ENCODE measurements at places on chromosomes 1 and 21.

GRCh38 chr1:180246579-180246978 is 16.5 kb downstream of the LHX4 start:
- DNase-seq: no peak

DNA sequence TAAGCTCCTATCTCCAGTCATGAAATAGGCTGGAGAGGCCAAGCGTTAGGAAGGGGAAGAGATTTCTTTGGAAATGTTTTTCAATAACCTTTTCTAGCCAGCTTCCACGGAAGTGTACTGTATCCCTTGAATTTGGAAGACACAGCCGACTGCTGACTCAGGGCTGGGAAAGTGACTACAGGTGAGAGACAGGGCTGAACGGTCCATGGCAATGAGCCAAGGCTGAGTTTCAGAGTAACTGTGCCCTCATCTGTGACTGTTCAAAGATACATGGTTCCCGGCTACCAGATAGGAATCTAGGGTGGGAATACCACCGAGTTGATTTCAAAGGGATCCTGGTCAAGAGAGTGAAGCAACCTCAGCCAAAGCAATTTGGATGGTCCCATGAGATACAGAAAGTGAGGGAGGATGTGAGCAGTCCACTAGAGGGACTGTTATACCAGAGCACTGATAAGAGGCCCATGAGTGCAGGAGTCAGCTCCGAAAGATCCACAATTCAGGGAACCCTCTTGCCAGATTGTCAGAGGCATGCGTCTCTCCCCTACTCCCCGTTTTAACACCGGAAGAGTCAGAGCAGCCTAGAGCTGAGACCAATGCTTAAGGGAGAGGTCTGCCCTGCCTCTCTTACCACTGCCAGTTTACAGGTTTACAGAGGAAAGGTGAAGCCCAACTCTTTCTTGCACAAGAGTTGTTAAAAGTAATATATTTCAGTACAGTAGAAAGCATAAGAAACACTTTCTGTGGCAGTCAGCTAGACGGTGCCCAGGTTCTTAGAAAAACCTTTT is 3.2 kb upstream of the KRTAP19-8 start:
- DNase-seq: no peak

DNA sequence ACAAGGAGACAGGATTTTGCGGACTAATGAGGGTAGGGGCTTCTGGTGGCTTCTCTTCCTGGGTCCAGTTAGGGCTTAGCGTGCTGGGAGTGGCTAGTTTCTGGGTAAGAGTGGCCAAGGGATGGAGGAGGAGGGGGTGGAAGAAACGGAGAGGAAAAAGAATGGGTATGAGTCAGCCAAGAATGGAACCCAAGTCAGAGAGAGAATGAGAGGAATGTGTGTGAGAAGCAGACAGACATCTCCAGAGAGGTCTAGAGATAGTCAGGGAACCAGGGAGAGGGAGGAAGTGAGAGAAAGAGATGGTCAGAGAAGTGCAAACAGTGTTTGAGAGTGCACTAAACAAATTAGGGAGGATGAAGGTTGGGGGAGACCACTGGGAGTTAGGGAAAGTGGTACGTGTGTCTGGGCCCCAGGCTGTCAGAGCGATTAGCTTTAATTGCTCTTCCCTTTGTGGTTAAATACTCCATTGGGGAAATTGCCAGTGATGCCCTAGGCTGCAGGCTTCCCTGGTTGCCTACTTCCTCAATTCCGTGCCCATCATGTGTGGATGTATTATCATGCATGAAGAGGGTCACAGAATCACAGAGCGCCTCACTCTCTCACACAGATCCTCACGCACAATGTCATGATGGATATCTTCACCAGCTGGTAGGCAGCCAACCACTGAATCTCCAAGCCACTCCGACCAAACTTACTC is 1.4 kb downstream of the PEA15 start:
- DNase-seq: peak; percentile 42

GRCh38 chr1:210456731-210457255 is 128.1 kb downstream of the HHAT start:
- DNase-seq: no peak

DNA sequence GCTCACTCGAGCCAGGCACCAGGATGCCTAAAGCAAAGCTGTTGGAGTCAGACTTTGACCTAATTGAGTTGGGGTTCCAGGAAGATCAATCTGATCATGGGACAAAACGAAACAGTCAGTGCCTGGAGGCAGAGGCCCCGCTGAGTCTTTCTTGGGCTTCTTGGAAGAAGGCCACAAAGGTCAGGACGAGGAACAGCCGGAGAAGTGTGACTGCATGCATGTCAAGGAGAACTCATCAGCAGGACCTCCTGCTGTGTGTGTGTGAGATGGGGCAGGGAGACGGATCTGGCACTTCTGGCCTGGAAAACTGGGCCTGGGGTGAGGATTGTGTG is 190.8 kb downstream of the CAMTA1 start:
- DNase-seq: no peak

DNA sequence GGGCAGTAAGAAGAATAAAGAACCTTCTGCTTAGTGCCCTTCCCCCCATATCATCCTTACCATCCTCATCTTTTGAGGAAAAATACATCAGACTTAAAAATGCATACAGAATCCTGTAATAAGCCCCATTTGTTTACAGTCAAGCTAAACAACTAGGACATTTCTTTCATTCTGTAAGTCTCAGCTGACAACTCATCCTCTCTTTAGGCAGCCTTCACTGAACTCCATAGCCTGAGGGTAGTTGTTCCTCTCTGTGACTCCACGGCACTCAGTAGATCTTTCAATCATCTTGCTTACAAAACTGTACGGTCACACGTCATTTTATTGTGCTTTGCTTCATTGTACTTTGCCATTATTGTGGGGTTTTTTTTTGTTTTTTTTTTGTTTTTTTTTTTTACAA is 82.5 kb downstream of the NRIP1 start:
- no peak for DNase-seq

DNA sequence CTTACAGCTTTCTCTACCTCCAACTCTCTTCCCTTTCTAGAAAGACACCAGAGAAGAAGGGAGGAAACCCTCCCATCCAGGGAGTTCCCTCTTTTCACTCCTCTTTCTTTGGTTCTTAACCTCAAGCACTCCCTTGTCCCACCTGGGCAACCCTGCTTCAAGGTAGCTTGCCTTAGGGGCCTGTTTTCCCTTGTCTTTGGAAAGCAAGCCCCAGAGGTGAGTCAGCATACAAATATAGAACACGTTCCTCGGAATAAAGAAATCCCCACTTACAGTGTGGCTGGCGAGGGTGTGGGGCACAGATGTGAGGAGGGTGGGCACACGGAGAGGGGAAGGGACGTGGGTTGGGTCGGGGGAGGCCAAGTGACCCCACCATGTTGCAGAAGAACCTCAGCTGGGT is 26.1 kb upstream of the KCNE2 start:
- no peak for DNase-seq

DNA sequence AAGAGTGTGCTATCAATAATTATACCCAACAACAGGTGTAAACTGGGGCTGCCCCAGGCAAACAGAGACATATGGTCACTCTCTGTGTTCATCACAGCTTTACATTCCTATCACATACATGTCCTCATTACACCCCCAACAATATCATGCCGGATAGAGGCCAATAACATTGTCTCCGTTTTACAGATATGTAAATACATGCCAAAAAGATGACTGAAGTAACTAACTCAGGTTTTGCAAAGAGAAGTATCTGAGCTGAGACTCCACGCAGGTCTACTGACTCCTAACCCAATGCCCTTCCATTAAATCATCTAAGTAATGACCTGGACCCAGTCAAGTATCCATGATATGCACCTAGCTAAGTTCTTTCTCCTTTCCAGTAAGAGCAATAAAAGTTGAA is 55.0 kb downstream of the JAK1 start:
- no peak for DNase-seq

GRCh38 chr1:85579622-85580021 is 939 bp upstream of the CCN1 start:
- peak; percentile 3 for DNase-seq

DNA sequence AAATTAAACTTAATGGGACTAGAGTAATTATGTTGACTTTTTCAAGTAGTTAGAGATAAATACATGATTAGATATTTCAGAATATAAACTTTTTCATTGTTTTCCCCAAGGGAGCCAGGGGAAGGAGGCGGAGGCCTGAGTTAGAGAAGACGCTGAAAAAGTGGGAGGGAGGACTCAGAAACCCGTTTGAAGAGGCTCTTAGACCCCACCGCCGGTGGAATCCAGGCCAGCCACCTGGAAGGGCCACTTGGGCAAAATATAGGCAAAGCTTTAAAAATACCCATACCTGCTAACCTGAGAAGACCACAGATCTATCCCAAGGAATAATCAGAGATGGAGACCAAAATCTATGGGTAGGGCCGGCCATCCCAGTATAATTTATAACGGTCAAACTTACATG is 242.6 kb downstream of the PTPRU start:
- no peak for DNase-seq

DNA sequence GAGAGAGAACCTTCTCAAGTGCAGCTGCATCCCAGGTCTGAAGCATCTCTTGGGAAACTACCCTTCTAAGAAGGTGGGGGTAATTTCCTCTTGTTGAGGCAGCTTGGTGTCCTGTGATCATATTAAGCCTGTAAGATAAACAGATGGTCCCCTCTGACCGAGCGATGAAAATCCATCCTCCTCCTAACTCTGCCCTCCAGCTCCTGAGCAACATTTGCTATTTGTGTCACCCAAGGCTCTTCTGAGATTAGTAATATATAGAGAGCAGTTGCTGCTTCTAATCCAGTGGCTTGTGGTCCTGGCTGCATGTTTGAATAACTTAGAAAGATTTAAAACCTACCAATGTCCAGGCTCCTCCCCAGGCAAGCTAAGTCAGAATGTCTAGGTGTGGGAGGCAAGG is 123.7 kb downstream of the DISC1 start:
- no peak for DNase-seq

DNA sequence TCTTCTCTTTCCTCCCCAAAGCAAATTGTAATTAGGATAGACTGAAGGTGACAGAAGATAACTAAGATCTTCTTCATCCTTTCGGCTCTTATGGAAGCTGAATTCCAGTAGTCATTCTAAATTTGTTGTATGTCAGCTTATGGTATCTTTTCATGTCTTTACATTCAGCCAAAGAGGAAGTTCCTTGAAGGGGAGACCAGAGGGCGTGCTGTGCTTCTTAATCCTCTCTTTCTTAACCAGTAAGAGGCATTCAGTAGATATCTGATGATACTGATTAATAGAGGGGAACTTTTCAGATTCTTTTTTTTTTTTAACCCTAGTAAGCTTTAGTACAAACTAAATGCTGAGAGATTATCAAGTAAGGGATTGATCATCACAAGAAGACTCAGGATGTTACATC is 102.3 kb downstream of the OSBPL9 start:
- peak; percentile 17 for DNase-seq

DNA sequence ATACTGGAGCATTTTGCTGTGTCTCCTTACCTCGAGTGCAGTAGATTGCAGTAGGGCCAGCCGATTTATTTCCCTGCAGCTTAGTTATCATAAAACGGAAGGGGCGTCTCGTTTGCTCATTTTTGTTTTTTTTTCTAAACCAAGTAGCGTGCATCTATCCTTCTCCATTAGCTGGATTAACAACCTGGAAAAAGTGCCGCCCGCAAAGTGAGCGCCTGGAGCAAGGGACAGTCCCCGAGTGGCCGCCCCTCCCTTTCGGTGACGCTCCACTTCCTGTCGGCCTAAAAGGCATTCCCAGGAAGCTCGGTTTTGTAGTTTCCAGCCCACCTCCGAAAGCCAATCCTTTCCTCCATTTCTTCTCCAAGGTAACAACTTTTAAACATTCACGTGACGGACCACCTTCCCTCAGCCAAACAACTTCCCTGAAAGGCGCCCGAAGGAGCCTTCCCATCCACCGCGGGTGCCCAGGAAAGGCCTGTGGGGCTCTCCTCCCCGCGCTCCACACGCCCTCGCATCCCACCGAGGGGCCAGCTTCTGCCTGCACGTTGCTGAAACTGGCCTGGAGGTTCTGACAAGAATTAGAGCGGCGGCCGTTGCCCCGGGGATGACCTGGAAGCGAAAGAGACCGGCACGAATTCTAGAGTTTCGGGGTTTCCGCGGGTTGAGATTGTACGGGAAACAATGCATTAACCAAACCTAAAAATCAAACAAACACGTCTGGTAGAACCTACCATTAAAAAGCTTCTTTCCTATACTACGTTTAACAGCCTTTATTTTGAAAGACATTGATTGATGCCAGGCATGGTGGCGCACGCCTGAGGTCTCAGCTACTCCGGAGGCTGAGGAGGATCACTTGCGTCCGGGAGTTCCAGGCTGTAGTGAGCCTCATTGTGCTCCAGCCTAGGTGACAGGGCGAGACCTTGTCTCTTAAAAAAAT is at the start of gene EXTL2:
Gene EXTL2 (minus strand): TSS at position 240 of the 937 bp plus-strand sequence. CDS start 6,085 bp downstream, outside the sequence.
- DNase-seq: peak; percentile 79

GRCh38 chr21:42983869-42984268 is 9.5 kb downstream of the PKNOX1 start:
- DNase-seq: peak; percentile 25

DNA sequence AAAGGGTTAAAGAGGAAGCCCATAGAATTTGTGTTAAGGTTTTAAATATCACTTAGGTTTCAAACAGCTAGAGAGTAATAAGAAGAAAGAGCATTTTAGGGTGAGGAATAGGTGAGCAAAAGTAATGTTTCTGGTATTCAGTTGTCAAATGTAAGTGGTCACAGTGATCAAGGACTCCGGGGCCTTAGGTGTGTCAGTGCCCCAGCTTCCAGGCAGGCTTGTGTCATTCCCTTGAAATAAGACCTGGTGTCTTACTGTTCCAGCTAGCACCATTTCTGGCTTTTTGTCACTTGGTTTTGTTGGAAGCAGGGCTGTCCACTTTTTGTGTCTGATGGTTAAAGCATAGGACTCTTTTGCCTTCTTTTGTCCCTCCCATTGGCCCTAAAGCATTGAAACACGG is 69.6 kb downstream of the DYRK1A start:
- DNase-seq: no peak

- DNase-seq: peak; percentile 26
Measured at GRCh38 chr1:92951141-92951582, 10.1 kb downstream of the DIPK1A start.

DNA sequence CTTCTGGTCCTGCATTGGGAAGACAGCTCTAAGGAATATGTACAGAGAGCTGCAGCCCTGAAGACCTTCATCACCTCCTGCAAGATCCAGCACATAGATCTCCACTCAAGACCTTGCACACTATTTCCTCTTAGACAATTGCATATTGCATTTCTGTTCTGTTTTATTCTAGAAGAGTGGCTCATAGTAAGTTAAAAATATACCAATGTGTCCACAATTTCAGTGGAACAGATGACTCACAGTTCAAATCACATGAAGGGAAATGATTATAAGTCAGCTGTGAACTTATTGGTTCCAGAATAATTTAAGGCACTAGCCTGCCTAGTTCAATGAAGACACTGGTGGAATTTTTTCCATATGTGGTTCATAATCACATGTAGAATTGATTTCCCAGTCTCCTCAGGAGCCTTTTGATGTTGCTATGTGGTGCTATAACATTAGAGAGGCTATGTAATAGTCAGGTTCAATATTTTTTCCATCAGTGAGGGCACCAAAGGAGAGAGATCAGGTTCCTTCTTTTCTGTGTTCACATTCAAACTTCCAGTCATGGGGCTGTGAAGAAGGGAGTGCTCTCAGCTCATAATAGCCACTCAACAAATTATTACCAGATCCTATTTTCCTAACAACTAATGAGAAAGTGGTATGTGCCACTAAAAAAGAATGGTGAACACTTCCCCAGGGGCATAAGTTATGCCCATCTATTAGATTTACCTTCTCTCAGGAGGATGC is 9.8 kb upstream of the AK5 start:
- DNase-seq: no peak

All from common myeloid progenitor, CD34-positive (primary cell).